ENCODE measurements at places on chromosomes 6 and 20. TPM values are rescaled to one million over a fixed set of nuclear protein-coding genes. Genes with fewer than 3 reads are reported as not detected.

The TPD52L1 gene
- 42.5 TPM for polyA plus RNA-seq

The TMEM170B gene
- 1.3 TPM for polyA plus RNA-seq

The TMEM63B gene
- 37.4 TPM for polyA plus RNA-seq

The PBOV1 gene
- not detected for polyA plus RNA-seq

The MDN1 gene
- 8.6 TPM for polyA plus RNA-seq

The NNAT gene
- polyA plus RNA-seq = 0.29 TPM
